ENCODE measurements at places on chromosomes 3 and 15.
A peak's percentile ranks its signal among the peaks of the same experiment; 100 is the strongest.

GRCh38 chr3:116350119-116350733, 95.1 kb downstream of the LSAMP start:
- no peak for DNase-seq

GRCh38 chr15:59550530-59550929, 61.1 kb upstream of the GCNT3 start:
- DNase-seq = no peak

DNA sequence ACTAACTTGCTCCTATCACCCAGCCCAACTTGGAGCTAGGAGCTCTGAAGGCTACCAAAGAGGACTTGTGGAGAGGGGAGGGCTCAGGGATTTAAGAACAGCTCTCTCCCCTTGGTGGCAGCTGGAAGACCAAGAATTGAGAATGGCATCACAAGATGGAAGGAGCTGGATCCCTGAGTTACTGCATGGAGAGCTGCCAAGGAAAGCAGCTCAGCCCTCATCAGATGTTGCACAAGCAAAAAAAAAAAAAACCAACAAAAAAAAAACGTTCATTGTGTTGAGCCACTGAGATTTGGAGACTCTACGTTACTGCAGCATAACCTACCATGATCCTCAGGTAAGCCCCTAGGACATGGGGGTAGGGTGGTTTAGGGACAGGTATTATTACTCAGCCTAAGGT, 41.0 kb downstream of the ITGB5 start:
- DNase-seq = no peak

DNA sequence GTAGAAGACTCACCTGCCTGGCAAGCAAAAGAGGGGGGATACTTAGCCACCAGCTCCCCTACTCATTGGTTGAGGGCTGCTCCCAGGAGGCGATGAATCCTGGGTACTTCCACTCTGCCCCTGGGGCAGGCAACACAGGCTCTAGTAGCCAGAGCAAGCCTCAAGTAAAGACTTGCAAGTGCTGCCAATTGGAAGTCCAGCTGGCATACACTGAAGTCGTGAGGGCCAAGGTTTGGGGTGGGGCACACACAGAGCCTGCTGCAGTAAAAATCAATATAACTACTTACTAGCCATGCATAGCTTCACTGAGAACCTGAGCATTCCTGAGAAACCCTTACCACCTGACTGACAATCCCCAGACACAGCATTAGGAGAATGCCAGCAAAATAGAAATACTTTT, 123.0 kb upstream of the EIF1B start:
- DNase-seq = no peak

- no peak for DNase-seq
Measured at GRCh38 chr3:106420628-106421027, 551.8 kb upstream of the CBLB start.

- peak; percentile 91 for DNase-seq
Measured at GRCh38 chr3:141370065-141370533, 1.8 kb downstream of the ZBTB38 start.

DNA sequence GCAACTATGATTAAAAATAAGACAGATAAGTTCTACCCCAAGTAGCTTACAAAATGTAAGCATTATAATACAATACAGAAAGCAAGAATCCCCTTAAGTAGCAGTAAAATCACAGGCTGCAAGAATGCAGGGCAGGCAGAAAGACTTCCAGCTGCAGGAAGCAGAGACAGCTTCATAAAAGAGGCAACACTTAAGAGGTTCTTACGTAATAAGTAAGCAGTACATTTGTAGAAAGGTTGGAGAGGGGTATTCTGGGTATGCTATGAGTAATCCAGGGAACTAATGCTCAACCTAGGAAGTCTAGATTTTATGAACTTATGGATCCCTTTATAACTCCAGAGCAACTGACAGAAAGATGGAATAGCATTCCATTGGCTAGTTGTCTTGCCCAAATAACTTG, 151.6 kb downstream of the IL5RA start:
- DNase-seq = no peak

DNA sequence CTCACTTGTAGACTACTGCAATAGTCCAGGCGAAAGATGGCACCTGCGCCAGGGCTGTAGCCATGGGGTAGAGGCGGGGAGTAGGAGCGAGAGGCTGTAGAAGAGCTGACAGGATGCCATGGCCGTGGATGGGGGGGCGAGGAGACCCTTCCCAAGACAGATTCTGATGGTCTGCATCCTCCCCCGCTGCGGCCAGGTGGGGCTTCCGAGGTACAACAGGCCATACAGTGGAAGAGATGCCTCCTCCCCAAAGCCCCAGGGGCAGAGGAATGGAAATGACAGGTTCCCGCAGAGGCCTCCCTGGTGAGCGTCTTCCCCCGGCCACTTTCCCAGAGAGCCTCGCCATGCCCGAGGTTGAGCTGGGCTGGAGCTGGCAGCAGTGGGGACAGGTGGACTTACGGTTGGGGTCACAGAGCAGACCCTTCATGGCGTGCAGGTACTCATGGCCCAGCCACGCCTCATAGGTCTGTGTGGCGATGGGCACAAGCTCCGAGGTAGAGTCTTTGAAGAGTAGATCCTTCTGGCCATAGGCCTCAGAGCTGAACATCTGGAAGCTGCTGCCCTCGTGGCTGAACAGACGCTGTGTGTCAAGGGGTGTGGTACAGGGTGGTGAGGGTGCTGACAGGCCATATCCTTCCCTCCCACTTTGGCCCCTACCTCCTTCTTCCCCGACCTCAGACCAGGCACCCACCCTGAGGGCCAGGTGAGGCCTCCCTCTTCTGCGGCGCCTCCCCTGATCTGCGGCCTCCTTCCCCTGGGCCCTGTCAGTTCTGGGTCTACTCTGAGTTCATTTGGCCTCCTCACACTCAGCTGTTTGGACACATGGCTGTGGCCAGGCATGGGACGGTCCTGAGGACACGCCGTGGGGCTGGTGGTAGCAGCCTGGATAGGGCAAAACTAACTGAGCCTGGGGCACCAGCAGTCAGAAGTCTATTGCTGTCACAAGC, 13.6 kb downstream of the MELTF start:
- no peak for DNase-seq

DNA sequence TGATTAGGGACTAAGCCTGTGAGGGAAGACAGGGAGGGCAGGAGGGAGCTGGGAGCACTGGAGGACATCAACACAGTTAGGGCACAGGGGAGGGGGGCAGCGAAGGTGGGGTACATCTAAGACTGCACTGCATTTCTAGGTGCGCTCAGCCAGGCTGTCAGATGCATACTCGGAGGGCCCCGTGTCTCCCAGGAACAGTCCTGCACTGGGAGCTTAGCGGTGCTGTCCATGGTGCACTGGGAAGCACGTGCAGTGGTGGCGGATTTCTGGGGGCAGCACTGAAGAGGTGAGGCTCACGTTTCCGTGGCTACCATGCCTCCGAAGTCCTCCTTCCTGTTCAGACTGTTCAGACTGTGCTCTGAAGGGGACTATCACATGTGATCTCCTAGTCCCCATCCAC, 54.4 kb downstream of the ROPN1B start:
- DNase-seq = peak; percentile 33

- no peak for DNase-seq
Measured at GRCh38 chr3:134446800-134447199, 39.0 kb downstream of the ANAPC13 start.

DNA sequence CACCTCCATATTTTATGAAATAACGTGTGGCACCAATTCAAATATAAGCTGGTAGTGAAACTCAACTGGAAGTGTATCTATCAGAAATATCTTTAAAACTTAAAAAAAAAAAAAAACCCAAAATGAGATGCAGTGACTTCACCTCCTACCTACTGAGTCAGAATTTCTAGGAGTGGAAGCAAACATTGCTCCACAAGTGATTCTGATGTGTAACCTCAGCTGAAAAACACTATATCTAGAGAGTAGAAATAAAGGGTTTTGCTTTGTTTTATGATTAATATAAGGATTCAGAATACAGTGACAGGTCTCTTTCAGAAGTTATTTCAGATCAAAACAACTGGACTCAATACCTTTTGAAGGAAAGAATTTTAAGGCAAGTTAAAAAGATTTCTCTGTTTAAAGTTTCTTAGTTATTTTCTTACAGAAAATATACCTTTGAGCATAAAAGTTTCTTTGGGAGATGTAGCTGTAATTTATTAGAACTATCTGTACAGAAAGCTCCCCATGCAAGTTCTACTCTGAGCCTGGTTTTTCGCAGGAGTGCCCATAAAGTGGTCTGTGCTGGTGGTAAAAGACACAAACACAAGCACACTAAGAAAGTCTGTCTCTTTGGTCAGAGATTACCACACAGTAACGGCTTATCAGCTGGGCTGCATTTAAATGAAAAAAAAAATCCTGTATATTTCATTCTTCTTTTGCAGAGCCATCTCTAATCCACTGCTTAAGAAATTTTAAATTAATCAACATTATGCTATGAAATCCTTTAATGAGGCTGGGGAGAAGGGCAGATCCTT, 59.9 kb upstream of the PPIB start:
- no peak for DNase-seq

- no peak for DNase-seq
Measured at GRCh38 chr3:60045686-60046085, 995.9 kb upstream of the CFAP20DC start.

GRCh38 chr3:193190146-193190786, 50.8 kb upstream of the PLAAT1 start:
- peak; percentile 94 for DNase-seq

- no peak for DNase-seq
Measured at GRCh38 chr15:45095661-45096060, 18.3 kb downstream of the DUOX2 start.

DNA sequence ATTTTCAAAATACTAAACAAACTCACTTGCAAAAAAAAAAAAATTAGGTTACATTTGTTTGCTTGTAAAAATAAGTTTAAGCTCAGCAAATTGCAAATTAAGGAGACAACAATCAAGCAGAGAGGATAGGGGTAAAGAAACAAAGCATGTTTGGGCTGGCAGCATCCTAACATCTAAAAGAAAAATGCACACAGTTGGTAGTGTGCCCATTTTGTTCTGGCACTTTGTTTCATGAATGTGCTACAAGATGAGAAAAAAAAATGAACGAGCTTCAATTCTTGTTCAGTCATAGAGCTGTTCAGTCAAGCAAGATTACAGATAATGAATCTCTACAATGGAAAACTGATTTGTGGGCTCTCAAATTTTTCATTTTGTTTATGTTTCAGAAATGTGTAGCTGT, 17.7 kb upstream of the ZBBX start:
- no peak for DNase-seq

DNA sequence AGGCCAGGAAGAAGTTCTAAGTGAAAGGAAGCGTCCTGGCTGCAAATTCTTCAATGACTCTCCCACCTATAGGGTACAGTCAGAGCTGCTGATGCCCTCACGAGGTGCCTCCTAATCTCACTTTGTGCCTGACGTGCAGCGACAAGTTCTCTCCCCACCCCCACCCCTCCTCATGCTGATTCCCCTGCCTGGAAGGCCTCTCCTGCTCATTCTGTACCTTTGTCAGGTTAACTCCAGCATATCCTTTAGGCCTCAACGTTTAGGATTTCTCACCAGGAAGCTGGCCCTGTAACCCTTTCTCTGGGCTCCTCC, 25.0 kb downstream of the SLC12A8 start:
- DNase-seq = no peak

GRCh38 chr15:67792250-67792942, 32.9 kb upstream of the SKOR1 start:
- DNase-seq = no peak

DNA sequence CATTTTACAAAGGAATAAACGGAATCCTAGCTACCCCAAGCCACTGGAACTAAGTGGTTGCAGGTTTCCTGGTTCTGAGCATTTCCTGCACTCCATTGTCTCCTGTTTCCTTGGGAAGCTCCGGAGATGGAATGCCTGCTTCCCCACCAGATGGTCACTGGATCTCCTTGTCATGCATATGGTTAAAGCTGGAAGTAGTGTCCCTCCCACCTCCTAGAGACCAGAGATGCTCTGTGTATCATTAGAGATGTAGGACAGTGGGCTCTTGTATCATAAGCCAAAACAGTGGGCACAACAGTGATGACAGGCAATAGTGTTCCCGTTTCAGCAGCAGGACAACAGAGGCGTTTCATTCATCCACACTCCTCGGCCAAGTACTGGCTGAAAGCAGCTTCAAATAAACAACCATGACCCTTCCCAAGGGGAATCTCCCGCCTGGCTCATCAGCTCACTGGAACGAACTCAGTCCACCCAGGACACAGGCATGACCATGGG, 136.2 kb upstream of the EIF1B start:
- DNase-seq = peak; percentile 9

DNA sequence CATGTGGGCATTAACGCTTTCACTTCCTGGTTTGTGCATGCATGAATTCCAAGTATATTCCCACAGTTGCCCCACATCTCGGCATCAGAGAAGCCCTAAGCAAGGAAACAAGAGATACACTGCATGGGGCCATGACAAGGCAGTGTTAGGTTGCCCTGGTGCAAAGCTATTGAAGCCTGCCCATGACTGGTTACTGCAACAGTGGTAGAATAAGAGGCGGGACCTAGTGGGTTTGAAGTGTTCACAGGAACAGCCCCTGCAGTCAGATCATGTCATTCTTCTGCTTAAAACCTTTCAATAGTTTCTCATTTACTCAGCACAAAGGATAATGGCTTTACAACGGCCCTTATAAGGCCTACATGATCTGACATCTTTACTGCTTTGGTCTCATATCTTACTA, 80.9 kb upstream of the TOPAZ1 start:
- peak; percentile 10 for DNase-seq

DNA sequence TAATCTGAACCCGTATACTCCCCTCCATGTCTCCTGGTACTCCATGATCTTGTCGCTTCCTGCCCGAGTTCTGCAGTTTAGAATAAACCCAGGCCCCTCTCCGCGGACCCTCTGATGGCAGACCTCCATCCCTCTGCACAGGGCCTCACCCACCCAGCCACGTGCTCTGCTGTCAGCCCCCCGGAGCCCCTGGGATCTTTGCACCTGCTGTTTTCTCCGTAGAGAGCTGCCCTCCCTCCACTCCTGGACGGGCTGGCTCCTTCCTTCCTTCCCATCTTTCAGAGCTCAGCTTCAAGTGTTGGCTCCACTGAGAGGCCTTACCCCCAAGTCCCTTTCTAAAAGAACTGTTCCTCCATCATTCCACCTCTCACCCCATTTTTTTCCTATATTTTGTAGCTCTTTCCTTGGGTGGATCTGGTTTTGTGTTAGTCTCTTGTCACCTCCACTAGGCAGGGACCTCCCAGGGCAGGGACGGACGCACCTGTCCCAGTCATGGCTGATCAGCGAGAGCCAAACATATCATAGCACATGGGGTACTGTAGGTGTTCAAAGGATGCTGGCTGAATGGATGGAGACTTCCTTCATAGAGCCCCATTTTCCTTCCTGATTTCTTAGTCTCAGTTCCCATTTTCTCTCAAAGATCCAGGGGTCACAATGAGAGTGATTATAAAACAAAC, 106.6 kb downstream of the VGLL4 start:
- DNase-seq = no peak

- peak; percentile 26 for DNase-seq
Measured at GRCh38 chr15:98083203-98083910, 122.9 kb downstream of the ARRDC4 start.

DNA sequence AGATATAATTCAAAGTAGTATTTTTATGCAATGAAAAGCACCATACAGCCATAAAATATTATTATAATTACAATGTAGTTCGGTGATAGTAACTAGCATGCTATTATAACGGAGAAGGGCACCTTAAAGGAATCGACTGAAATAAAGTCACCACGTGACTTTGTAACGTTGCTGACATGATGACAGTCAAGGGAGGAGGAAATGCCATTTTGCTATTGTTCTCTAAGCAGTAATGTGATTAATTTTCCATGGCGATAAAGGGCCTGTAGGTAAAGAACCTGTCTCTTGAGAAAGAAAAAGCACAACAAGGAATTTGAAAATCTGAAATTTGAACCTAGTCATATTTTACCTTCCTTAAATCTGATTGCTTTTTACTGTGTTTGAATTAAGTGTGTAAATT, 526.2 kb downstream of the ROBO2 start:
- DNase-seq = no peak

GRCh38 chr15:101578443-101578894, 73.7 kb downstream of the TM2D3 start:
- peak; percentile 65 for DNase-seq
